Activated CD4-positive, CD25-positive, alpha-beta regulatory T cell treated with anti-CD3 and anti-CD28 coated beads, Interleukin-2, amount 50 U/mL, for 16 hours (primary cell): ENCODE measurements at places on chromosomes 5 and 9.

DNA sequence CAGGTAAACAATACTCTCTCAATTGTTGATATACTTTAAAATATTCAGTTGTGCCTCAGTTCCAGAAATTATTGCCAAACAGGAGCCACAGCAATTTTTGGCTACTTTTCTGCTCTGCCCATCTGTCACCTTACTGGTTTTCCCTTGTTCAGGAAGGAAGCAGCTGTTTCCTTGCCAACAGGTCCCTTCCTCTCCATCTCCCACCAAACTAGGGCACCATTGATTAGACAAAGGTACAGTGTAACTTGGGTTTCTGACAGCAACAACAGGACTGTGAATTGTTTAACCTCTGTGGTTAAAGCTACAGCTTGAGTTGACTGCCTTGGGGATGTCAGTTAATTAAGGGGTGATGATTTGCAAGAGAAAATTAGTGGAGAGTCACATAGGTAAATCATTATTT is 76.9 kb downstream of the PIP5K1B start:
- DNase-seq = no peak

DNA sequence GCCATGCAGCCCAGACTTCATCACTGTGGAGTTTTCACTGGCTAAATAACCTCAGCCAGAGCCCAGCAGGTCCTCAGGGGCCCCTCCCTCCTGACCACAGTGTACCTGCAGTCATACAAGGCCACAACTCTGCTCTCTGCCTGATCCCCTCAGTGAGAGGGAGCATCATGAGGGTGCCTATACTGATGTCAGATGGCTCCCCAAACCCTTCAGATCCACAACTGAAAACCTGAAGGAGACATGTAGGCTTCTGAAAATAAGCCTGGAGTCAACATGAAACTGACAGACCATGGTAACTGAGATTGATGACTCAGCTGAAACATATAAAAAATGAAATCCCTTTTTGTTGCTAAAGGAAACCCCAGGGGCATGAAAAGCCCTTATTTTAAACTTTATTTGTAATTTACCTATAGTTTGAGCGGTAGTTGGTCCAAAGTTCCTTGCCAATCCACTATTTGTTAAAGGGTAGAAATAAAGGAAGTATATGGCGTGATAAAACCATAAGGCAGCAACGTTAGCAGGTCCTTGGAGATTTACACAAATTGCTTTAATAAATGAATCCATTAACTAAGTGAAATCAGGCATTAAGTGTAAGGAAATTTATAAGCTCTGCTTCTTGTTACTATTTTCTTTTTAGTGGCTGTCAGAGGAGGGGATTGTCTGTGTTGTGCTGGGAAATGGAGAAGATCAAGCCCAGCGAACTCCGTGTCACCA is 68.3 kb downstream of the FGF1 start:
- DNase-seq = no peak

DNA sequence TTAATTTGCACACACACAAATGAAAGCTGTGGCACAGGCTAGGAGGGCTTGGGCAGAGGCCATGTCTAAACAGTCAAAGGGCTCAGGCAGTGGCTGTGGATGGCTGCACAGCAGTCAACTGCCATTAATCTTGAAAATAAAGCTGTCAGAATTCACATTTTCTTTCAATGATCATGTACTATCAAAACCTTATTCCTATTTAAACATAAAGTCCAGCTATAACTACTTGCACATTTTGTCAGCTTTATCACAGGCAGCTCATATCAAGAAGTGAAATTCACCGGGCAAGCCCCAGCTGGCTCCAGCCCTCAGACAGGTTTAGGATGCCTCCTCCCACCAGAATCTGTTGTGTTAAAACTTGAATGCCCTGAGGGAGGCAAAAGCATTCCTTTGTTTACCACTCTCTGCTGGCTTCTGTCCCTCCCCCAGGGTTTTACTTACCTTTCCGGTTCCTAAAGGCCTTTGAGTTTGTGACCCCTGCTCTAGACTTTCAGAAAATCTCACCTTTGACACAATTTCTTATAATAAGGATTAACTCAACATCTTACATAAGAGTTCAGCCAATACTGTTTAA is 54.9 kb upstream of the GRAMD2B start:
- no peak for DNase-seq

- no peak for DNase-seq
Observed at GRCh38 chr5:150138551-150139265, 16.9 kb downstream of the PDGFRB start.

GRCh38 chr5:113022661-113023060 is 46.1 kb downstream of the DCP2 start:
- no peak for DNase-seq
